ENCODE measurements at places on chromosomes 11 and 22.

GRCh38 chr11:21640491-21640890 lies 552.4 kb upstream of the ANO5 start:
- no peak for DNase-seq

GRCh38 chr11:118226781-118227180 lies 2.0 kb upstream of the JAML start:
- DNase-seq, result no peak

GRCh38 chr11:11569936-11570491 lies 51.8 kb downstream of the GALNT18 start:
- DNase-seq, result peak; percentile 51

DNA sequence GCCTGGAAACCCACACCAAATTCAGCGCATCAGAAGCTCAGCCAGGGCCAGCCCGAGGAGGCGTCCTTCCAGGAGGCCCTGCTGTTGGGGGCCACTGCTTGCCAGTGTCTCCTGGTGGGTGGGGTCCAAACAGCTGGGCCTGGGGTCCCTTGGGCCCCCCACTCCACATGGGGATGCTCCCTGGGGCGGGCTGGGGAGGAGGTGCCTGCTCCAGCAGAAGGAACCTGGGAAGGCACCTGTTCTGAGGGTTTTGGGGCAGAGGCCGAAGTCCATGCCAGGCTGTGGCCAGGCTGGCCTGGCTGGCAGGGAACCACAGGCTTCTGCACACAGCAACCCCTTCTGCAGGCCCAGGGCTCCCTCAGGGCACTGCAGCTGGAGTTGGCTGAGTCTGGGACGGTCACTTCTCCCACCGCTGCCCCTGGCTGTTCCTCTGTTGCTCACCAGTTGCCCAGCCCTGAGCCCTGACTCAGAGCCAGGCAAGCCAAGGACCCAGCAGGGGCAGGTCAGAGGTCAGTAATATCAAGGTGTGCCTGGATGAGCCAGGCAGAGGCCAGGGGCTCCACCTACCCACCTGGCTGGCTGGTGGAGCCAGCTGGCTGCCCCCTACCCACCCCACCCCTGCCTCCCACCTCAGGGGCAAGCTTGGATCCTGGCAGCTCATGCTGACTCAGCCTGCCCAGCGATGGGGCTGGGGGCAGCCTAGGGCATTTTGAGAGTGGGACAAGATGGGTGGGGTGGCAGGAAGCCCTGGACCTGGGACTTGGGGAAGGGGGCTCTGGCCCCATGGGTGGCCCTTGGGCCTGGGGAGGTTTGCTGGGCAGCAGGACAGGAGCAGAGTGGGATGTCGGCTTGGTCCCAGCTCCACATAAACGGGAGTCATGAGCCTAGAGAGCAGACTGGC lies 12.0 kb upstream of the PHLDA2 start:
- peak; percentile 61 for DNase-seq

DNA sequence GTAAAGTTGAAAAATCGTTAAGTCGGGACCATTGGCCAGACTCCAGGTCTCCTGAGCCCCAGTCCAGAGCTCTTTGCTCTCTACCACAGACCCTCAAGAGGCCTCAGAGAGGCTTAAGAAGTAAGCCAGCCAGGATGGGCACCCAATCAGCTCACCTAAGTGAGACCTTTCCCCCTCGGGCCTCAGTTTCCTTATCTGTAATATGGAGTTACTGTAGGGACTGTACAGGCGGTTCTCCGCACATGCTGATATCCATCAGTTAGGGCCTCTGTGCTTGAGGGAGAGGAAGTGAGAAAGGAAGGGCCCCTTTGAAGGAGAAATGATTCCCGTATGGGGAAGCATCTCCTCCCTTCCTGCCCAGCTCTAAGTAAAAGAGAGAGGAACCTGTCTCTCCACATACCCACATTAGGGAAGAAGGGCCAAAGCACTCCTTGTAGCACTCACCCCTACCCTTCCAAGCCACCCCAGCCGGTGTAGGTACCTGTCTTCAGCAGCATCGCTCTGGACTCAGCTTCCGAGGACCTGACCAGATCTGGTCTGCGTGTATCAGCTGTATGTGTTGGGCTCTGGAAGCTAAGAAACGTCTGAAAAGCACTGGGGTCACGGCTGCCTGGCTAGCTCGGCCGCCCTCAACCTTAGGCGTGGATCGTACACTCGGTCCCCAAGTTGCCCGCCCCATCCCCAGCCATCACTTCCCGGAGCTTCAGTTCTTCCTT lies 653 bp downstream of the NAGA start:
- peak; percentile 59 for DNase-seq

DNA sequence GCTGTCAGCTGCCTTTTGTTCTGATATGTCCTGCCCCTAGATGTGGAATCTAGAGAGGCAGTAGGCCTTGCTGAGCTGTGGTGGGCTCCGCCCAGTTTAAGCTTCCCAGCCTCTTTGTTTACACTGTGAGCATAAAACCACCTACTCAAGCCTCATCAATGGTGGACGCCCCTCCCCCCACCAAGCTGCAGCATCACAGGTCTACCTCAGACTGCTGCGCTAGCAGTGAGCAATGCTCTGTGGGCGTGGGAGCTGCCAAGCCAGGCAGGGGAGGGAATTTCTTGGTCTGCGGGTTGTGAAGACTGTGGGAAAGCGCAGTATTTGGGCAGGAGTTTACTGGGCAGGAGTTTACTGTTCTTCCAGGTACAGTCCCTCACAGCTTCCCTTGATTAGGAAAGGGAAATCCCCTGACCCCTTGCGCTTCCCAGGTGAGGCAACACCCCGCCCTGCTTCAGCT lies 98.5 kb downstream of the SMCO4 start:
- DNase-seq, result no peak

- no peak for DNase-seq
Observed at GRCh38 chr22:26825960-26826935, 168.9 kb downstream of the MIAT start.

GRCh38 chr11:128559496-128560103 lies 27.8 kb downstream of the ETS1 start:
- no peak for DNase-seq

DNA sequence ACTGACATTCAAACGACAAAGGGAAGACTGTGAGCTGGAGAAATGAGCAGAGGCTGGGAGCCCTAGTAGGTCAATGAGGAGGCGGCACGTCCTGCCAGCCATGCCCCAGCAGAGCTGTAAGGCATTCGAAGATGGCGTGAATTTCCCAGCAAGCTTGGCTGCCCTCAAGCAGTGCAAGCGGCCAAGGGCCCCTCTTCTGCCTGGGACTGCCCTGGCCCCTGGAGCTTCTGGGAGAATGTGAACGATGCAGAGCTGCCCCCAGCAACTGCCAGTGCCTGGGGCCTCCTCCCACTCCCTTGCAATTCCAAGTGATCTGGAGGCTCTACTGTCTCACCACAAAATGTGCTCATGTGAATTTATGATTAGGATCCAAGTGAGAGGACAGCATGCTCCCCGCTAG lies 4.3 kb downstream of the PPM1F start:
- DNase-seq, result no peak

DNA sequence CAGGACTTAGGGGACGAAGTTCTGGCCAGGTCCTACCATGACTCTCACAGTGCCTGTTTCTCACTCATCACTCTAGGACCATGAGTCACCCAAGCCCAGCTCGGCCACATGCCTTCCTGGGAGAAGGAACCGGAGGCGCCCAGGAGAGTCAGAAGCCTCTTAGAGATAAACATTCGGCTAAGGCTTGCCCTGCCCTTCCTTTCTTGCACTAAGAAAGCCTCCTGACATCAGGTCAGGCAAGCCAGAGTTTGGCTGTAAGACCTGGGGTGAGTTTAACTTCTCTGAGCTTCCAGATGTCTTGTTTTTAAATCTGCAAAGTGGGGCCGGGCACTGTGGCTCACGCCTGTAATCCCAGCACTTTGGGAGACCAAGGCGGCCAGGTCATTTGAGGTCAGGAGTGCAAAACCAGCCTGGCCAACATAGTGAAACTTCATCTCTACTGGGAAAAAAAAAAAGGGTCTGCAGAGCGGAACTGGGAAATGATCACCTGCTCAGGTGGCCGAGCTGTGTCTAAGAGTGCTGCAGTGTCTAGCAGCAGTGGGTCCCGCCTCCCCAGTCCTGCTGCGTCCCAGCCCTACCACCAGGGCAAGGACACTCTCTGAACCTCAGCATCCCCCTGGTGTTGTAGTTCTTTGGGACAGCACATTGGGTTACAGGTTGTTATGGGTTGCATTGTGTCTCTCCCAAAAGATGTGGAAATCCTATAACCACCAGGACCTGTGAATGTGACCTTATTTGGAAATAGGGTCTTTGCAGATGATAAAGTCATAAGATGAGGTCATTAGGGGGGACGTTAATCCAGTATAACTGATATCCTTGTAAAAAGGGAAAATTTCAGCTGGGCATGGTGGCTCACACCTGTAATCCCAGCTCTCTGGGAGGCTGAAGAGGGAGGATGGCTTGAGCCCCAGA lies 1.8 kb upstream of the CARS1 start:
- DNase-seq, result peak; percentile 97

DNA sequence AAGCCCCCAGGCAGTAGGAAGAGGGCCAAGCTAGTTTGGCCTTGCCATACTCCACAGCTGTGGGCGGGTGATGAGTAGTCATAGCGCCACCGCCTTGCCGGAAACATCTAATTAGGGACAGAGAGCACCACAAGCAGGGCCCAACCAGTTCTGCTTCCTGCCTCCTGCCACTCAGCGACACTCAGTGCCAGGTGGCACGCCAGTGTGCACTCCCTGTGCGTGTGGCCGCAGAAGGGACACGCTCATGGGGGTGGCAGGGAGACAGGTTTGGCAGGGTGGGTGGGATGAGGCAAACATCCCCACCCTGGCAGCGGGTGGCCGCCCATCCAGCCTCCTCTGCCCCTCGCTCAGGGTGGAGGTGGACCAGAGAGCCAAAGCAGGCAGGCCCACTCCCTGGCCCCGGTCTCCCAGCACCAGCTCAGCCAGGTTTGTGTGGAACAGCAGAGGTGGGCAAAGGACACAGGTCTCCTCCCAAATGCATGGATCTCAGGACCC lies 4.9 kb downstream of the OVOL1 start:
- peak; percentile 86 for DNase-seq

- peak; percentile 92 for DNase-seq
Observed at GRCh38 chr11:123137431-123138224, 57.4 kb downstream of the CLMP start.

DNA sequence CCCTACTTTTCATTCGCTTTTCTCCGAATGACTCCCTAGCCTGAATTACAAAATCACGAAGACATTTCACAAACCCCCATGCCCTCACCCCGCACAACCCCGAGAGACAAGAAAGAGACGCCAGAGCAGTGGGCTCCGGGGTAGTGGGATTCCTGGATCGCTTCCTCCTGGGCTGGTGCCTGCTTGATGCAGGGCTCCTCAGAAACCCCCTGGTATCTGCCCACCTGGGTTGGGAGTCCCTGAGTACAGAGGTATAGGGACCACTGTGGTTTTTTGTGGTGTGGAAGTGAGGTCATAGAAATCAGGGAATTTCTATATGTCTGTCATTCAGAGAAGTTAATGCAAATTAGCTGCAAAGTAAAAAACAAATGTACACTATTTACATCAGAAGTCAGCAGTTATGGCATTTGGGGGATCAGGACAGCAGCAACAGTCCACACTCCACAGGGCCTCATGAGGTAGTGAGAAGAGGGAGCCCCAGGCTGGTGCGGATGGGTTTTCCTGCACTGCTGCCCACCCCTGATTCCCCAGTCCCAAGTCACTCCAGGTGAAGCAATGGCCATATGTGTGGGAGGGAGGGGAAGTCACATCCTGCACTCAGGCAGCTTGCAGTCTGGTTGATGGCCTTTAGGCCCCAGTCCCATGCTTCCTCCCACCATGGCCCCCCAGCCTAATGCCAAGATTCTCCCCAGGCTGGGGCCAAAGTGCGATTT lies 39.6 kb downstream of the BUD13 start:
- DNase-seq, result no peak

DNA sequence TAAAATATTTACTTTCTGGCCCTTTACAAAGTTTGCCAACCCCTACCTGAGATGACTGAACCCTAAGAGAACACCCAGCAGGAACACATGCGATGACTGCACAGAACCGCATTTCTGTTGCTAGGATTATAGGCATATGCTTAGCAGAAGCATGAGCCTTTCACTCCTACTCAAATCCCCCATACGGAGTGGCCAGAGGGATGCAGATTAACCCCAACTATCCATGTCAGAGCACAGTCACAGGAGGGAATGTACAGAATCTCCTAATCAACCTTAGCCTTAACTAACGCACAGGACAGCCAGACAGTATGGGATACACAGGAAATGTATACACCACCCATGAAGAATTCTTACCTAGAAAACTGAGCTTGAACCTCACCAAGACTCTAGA lies 6.2 kb downstream of the HPS4 start:
- no peak for DNase-seq

GRCh38 chr11:14218728-14219127 lies 140.3 kb downstream of the RRAS2 start:
- DNase-seq, result no peak

GRCh38 chr11:13280092-13280722 lies 2.6 kb downstream of the BMAL1 start:
- DNase-seq, result no peak

GRCh38 chr11:118295815-118296454 lies 8.6 kb upstream of the CD3E start:
- peak; percentile 51 for DNase-seq

- peak; percentile 95 for DNase-seq
Observed at GRCh38 chr22:20509344-20510047, 2.1 kb downstream of the MED15 start.

GRCh38 chr11:59801981-59802638 lies 8.5 kb downstream of the MRPL16 start:
- peak; percentile 65 for DNase-seq

- peak; percentile 95 for DNase-seq
Observed at GRCh38 chr22:50308597-50308935, 1.1 kb upstream of the PLXNB2 start.

DNA sequence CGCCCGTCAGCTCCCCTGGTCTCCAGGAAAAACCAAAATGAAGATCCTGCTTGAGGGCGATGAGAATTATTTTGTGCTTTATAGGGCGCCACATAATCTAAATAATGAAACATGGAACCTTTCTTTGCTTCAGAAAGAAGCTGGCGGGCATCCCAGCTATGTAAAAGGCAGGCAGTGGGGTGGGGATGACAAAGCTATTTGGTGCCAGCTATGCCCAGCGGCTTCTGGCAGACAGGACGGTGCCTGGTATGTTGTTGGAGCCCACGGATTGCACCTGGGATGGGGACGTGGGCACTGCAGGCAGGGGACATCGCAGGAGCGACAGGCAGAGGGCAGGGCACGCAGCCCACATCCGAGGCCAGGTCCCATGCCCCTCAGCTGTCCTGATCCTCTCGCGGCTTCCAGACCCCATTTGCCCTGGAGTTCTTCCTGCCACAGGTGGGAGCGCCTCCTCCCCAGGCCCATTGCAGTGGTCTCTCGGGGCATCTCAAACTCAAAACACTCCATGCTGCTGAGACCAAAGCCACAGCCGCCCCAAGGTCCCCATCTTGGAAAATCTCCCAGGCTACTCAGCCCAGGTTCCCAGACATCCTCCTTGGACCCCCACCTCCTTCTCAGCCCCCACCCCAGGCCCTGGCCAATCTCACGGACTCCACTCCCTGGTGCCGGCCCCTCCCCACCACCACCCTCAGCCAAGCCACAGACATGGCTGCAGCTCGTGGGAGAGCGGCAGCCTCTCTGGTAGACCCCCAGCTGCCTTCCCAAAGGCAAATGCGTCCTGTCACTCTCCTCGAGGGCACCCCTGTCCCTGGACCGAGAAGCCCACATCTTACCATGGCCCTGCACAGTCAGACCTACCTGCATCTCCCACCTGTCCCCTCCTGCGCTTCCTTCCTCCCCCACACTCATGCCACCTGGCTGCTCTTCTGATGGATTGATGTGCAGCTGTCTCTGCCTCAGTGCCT lies 45.7 kb downstream of the SHISAL1 start:
- peak; percentile 32 for DNase-seq

GRCh38 chr11:6778518-6778917 lies 4.3 kb upstream of the OR2AG1 start:
- no peak for DNase-seq
